Osteoblast (primary cell): ENCODE measurements at places on chromosomes 3 and 15. TPM values are rescaled to one million over a fixed set of nuclear protein-coding genes. Genes with fewer than 3 reads are reported as not detected.

The SI gene
- total RNA-seq, result not detected in 2 replicates

The NR1I2 gene
- 0.36 TPM in 1 of 2 replicates, not detected in the other for total RNA-seq

The MOBP gene
- total RNA-seq, result not detected in 2 replicates

The NOX5 gene
- total RNA-seq, result 0.29 and 0.36 TPM in 2 replicates

The ZCWPW2 gene
- 0.36 and 0.88 TPM in 2 replicates for total RNA-seq

The IQCF5 gene
- total RNA-seq, result not detected in 2 replicates

The SAMMSON gene
- not detected in 2 replicates for total RNA-seq

The KNG1 gene
- total RNA-seq, result not detected in 2 replicates
